ENCODE measurements at places on chromosomes 7 and 10.

- DNase-seq = peak; percentile 21
Measured at GRCh38 chr10:110008518-110009339, 945 bp downstream of the ADD3 start.

DNA sequence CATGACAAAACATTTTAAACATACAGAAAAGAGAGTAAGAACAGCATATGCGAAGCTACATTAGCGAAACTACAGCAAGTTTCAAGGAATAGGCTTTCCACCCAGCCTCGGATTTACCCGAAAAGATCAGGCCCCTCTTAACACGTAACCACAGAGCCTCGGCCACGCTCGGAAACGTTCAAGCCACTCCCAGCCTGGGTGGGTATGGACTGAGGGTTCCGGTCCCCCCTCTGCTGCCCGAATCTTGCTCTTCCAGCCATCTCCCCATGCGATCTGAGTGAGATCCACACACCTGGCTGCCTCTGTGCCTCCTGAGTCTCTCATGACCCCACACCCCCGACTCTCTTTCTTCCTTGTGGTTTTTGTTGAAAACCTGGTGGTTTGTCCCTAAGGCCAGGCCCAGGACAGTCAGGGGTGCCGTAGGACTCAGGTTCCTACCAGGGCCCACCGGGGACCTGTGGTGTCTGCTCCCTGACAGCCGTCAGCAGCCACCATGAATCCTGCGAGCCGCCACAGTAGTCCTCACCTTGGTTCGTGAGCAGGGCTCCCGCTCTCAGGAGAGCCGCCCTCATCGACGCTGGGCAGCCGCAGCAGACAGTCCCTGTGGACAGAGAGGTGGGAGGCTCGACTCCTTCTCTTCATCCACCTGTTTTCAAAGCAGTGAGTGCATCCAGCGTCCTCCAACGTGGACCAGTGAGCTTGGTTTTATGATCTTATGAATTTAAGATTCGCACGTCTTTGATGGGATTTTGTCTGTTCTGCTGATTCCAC lies 18.5 kb downstream of the KNDC1 start:
- no peak for DNase-seq

GRCh38 chr7:44824894-44825526 lies 22.9 kb downstream of the H2AZ2 start:
- no peak for DNase-seq

- DNase-seq = no peak
Measured at GRCh38 chr10:474406-474805, 215.1 kb downstream of the DIP2C start.

DNA sequence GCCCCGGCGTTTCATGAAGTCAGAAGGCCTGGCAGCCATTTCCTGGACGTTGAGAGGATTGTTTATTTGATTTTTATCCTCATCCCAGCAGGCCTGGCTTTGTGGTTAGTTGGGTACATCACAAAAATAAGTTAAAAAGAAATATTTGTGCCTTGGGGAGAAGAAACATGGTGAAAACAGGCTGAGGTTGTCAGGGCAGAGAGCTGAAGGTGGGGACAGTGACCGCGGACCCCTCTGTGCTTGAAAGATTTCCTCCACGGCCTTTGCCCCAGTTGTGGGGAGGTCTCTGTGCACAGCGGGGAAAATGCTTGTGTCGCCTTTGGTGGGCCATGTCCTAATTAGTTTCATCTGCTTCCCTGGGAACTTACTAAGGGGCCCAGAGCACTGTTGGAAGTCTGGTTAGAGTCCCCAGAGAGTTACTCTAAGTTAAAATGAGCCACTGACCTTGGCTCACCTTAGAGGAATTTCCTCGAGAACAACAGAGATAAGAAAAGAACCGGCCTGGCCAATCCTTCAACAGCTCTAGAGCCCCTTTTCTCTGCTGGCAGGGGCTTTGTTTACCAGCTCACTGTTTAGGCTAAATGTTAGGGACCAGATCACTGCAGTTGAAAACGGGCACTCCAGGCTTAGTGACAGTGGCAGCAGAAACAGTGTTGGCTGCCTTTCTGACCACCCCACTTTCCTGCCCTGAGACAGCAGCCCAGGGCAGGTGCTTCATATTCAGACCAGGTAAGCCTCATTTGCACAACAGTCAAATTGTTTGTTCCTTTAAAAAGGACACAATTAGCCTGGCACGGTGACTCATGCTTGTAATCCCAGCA lies 37.9 kb downstream of the CRCP start:
- no peak for DNase-seq

DNA sequence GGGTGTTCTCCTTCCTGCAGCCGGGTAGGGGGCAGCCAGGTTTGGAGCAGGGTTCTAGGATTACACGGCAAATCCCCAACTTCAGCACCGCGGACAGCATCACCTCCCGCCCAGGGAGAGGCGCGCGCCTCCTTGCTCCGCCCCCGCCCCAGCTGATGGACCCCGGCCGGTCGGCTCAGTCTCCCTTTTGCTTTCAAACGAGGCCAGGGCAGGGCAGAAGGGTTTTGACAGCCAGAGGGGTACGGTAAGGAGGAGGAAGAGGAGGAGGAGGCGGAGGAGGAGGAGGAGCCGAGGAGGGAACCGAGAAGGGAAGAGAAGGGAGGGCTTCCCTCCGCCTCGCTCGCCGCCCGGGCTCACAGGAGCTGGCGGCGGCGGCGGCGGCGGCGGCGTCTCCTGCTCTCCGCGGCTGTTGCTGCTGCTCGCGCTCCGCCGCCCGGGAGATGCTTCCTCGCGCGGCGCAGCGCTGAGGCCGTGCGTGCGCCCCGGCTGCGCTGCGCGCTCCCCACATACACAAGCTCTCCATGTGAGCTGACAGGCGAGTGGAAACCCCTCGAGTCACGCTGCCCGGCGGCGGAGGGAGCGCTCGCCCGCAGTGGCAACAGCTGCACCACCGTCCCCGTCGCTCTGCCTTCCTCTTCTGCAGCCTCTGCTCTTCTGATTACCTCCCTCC lies 615 bp upstream of the CNTNAP2 start:
- DNase-seq = no peak

GRCh38 chr7:127208860-127209259 lies 43.9 kb downstream of the GRM8 start:
- DNase-seq = no peak

- no peak for DNase-seq
Measured at GRCh38 chr7:74655768-74656440, 1.6 kb upstream of the GTF2I start.

DNA sequence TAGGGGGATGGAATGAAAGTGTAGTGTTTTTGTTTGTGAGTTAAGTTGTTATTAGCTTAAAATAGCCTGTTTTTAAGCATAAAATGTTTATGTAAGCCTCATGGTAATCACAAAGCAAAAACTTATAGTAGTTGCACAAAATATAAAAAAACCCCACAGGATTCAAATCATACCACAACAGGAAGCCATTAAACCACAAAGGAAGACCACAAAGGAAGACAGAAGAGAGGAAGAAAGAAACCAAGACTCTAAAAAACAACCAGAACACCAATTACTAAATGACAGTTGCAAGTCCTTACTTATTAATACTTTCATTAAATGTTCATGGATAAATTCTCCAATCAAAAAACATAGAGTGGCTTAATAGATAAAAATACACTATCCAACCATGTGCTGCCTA lies 63.6 kb downstream of the ANKRD7 start:
- no peak for DNase-seq

GRCh38 chr7:69002416-69002815 lies 595.9 kb upstream of the AUTS2 start:
- no peak for DNase-seq

- DNase-seq = no peak
Measured at GRCh38 chr10:20898866-20899535, 1.9 kb upstream of the NEBL start.

GRCh38 chr10:78578929-78579328 lies 489.8 kb upstream of the ZMIZ1 start:
- no peak for DNase-seq

- DNase-seq = no peak
Measured at GRCh38 chr7:156386097-156386496, 254.5 kb upstream of the RNF32 start.

DNA sequence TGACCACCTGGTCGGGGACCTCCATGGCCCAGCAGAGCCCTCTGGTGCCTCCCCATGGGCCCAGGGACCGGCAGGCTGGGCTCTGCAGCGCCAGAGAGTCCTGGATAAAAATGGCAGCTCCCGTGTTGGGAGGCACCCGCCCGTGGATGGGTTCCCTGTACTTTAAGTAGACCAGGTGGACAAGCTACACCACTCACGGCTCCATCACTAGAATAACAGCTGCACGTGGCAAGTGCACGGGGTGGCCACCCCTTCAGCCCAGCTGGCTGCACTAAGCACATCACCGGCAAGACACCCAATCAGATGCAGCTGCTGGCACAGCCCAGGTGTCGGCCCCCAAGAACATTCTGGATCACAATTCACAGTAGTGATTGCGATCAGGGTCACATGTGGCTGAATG lies 69.8 kb downstream of the DIP2C start:
- no peak for DNase-seq

DNA sequence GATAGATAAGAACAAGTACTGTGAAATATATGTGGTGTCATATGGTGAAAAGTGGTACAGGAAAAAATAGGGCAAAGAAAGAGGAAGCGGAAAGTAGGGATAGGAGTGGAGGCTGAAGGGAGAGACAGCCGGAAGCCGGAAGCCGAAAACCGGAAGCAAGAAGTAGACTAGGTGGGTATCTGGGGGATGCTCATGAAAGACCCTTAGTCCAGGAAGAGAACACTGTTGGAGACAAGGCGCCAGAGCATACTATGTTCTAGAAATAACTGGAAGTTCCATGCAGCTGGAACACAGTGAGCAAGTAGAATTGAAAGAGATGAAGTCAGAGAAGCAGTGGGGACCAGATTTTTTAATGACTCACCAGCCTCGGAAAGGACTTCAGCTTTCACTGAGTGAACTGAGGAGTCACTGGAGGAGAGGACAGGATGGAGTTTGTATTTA lies 22.5 kb downstream of the ST8SIA6 start:
- DNase-seq = no peak

DNA sequence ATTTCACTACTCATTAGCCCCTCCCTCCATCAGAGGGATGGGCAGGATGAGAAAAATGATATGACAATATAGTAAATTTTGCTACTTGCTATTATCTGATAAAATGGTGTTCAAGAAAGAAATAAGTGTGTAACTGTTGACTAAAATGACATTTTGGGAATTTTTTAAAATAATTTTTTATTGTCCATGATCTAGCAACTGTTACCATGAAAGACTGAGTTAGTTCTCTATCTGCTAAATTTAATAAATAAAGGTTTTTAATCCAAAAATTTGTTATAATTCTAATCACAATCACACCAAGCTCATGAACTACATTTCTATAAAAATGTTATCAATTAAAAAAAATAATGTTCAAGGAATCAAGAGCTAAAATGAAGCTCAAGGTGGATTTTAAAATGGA lies 28.7 kb upstream of the EPC1 start:
- no peak for DNase-seq

DNA sequence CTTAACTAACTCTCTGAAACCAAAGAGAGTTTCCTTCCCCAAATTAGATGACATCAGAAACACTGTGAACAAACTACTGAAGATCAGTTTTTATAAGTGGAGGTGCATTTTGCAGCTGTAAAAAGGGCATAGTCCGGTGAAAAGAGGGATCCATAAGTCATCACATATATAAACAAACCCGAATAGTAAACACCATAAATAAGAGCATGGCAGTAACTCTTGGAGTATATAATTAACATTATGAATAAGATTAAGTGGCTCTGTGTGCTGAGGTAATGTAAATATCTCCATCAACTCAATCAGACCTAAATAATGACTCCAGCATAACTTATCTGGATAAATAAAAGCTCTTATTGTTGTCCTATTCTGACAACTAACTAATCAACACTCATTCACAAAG lies 43.0 kb upstream of the SHTN1 start:
- DNase-seq = no peak

GRCh38 chr7:37046531-37047079 lies 322.3 kb upstream of the AOAH start:
- no peak for DNase-seq

GRCh38 chr7:6256109-6256483 lies 16.3 kb downstream of the CYTH3 start:
- no peak for DNase-seq

DNA sequence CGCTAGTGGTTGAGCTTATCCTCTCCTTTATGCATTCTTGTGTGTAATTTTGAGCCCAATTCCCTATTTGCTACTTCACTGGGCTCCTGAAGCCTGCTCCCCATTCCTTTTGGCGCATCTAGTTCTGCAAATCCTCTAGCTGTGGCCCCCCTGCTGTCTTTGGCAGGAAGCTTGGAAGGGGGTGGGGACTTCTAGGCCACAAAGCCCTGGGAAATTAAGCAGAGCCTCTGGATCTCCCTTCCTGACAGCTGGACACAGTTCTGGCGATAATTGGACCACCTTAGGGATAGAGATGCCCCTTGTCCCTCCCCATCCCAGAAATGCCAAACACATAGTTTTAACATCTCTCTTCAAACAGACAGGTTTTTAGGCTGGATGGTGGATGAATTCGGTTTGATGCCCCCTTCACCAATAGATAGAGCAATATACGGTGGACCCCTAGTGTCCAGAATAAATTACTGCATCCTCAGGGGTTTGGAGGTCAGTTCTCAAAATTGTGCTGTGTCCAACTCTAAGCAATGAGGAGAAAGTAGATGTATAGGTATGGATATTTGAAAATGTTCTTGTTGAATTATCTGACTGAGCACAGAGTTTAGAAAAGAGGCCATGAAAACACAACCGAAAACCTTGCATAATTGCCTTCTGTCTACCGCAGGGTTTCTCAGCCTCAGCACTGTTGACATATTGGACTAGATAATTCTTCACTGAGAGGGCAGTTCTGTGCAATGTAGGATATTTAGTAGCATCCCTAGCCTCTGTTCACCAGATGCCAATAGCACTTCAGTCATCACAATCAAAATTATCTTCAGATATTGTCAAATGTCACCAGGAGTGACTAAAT lies 75.5 kb downstream of the PAPSS2 start:
- no peak for DNase-seq

DNA sequence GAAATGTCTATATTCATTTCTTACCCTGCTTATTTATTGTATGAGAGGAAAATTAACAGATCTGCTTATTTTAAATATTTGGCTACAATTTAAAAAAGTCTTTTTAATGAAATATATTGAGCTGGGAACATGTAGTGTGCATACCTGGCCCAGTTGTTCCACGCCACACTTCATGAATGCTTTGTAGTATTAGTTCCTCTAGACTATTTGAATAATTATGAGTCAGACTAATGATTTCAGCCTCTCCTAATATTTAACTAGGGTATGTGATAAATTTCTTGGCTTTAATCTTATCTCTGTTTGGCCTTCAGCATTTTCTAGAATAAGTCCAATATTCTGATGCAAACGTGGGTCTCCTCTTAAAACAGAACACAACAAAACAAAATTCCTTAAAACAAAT lies 226.6 kb downstream of the CREB5 start:
- DNase-seq = no peak

Data from stimulated activated CD4-positive, alpha-beta T cell treated with anti-CD3 and anti-CD28 coated beads, Interleukin-1b, Interleukin-23, amount 100 ng/mL, for 24 hours (primary cell).